Activated CD4-positive, alpha-beta T cell treated with anti-CD3 and anti-CD28 coated beads, Interleukin-2, amount 10 ng/mL, durations not matched to agents 24 days and 14 days (primary cell): ENCODE measurements at places on chromosomes 16 and 17. TPM values are rescaled to one million over a fixed set of nuclear protein-coding genes. Genes with fewer than 3 reads are reported as not detected.

Gene ABI3
- total RNA-seq: 27.8 and 28.4 TPM in 2 replicates

Gene COG4
- 38.3 and 42.1 TPM in 2 replicates for total RNA-seq

- peak overlapping the region; percentile 90 for H3K27ac ChIP-seq
- H3K27me3 ChIP-seq: peaks cover 12% of the 10 kb centered on the region
- H3K4me1 ChIP-seq: peaks cover 25% of the 10 kb centered on the region
Measured at GRCh38 chr17:17681744-17682292, 560 bp downstream of the RAI1 start.

- no peak for DNase-seq
- no peaks in the 10 kb centered on the region for H3K4me1 ChIP-seq
- no peak overlapping the region for H3K27ac ChIP-seq
- no peaks in the 10 kb centered on the region for H3K36me3 ChIP-seq
- H3K4me3 ChIP-seq: no peak overlapping the region
Measured at GRCh38 chr17:70938336-70938735, 769.0 kb downstream of the KCNJ2 start.

- no peaks in the 10 kb centered on the region for H3K36me3 ChIP-seq
- peak; percentile 84 for DNase-seq
- H3K4me1 ChIP-seq: no peaks in the 10 kb centered on the region
- H3K27me3 ChIP-seq: no peaks in the 10 kb centered on the region
- no peak overlapping the region for H3K27ac ChIP-seq
Measured at GRCh38 chr17:81322271-81323082, 27.4 kb upstream of the SLC38A10 start.
